ENCODE measurements at places on chromosomes 12 and 14.

DNA sequence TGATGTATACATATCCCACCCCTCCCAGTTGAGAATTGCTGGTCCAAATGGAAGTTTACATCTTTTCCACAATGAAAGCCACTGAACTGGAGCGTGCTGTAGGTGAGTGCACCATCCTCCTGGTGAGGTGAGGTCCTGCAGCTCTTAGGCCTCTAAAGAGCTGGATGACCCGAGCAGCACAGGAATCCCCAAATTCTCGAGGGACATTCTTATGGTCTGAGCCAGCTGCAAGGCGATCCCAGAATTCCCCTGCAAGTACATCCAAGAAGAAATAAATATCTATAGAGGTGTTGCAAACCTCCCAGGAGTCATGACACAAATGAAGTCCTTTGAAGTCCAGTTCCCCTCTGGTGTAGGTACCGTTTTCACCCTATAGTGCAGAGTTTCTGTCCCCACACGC lies 24.0 kb downstream of the TMEM132C start:
- DNase-seq: no peak

- DNase-seq: no peak
These were observed 20.5 kb downstream of the PSMC1 start for GRCh38 chr14:90276646-90277367.

GRCh38 chr12:94957006-94957405 lies 46.5 kb downstream of the NDUFA12 start:
- DNase-seq: no peak

DNA sequence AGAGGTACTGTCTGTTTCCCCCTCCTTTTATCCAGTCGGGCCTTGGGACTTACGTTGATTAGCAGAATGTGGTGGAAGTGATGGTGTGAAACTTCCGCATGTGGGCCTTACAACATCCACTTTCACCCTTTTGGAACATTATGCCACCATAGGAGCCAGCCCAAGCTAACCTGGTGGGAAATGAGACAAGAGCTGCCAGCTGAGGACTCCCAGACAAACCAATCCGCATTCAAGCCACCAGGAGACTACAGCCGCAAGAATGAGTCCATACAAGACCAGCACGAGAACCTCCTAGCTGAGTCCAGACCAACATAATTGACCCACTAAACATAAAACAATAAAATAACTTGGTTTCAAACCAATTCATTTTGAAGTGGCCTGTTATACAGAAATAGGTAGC lies 9.1 kb upstream of the PTGER2 start:
- no peak for DNase-seq

GRCh38 chr14:72894623-72895378 lies 900 bp upstream of the DPF3 start:
- DNase-seq: no peak

DNA sequence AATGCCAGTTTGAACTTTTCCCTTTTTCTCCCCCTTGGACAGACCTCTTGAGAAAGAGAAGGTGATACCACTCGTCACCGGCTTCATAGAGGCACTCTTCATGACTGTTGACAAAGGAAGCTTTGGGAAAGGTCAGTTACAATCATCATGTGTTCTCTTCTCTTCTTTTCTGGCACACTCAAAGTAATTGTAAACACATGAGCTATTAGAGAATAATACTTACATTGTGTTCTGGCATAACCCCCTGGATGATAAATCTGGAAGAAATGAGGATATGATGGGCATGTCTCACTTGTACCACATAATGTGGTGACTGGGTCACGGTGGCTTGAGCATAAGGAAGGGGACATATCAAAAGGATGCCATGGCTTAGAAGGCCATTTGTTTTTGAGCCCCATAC lies 20.0 kb downstream of the UTP20 start:
- DNase-seq: no peak

DNA sequence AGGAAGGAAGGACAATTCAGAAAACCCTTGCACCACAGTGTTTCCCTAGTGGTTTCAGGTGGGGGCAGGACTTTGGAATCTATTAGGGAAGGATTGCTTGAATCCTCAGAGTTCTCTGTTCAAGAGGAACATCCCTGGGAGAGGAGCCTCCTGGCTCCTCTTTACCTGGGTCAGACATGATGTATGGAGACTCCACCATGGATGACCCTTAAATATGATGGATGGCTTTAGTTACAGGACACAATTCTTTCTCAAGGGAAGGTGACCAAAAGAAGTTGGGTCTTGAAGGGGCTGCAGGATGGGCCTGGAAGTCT lies 396.6 kb downstream of the NRXN3 start:
- no peak for DNase-seq

DNA sequence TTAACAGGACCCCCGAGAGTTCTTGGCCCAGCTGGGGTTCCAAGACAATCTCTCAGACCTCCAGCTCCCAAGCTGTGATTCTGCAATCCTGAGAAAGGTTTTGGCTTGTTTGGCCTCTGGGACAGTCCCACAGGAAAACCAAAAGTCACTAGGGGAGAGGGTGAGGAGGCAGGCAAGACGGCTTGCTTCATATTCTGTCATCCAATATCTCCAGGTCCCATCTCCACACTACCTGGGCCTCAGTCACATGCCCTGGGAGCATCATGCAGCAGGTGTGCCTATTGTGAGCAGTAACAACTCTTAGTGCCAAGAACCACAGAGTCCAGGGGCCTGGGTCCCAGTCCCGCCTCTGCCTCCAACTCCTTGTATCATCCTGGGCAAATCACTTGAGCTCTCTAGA lies 1.7 kb downstream of the KRT79 start:
- DNase-seq: no peak

DNA sequence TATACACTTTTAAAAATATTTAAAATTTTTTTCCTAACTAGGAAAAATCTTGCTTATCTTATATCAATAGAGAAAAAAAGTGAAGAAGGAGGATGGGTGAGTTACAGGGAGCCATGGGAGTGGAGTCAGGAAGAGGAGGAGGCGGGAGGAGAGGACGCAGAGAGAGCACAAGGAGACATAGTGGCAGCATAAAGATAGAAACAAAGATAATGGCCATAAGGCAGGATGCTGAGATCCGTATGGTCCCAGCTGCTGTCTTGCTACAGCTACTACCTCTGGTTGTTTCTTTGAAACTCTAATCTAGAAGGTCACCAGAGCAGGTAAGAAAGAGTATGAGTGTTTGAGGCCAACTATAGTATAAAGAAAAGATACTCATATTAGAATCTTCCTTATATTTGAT lies 2.6 kb upstream of the SOX5 start:
- no peak for DNase-seq

DNA sequence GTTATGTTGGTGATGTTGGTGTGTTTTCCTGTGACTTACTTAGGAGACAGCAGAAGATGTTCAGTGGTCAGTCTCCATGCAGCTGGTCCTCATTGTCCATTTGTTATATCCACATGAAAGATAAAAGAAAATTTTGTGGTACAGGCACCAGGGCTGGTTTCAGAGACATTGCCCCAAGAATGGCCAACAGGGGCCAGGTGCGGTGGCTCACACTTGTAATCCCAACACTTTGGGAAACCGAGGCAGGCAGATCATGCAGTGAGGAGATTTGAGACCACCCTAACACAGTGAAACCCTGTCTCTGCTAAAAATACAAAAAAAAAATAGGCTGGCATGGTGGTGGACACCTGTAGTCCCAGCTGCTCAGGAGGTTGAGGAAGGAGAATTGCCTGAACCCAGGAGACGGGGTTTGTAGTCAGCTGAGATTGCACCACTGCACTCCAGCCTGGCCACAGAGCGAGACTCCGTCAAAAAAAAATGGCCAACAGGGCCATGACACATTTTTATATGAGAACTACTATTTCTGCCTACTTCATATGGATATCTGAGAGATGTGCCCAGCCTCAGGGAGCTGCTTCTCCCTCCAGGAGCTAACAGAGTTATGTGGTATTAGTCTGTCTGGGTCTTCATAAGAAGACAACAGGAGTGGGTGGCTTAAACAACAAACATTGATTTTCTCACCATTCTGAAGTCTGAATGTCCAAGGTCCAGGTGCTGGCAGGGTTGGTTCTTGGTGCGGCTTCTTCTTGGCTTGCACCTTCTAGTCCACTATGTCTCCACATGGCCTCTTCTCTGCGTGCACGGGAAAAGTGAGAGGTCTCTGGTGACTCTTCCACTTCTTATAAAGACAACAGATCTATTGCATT lies 821.7 kb downstream of the TMEM121 start:
- no peak for DNase-seq

DNA sequence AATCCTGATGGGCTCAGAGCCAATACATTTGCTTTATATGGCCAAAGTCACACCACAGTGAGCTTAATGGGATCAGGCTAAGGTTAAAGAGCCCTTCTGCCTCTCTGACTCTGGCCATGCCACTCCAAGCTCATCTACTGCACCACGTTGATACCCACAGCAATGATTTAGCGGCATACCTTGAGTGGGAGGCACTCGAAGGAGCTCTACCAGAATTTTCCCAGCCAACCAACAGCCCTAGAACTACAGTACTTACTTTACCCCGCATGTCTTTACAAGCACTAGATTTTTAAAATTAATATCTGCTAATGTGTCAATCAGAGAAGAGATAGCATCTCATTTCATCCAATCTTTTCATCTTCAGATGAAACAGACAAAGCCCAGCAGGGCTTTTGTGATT lies 300.5 kb downstream of the GRIN2B start:
- DNase-seq: no peak

DNA sequence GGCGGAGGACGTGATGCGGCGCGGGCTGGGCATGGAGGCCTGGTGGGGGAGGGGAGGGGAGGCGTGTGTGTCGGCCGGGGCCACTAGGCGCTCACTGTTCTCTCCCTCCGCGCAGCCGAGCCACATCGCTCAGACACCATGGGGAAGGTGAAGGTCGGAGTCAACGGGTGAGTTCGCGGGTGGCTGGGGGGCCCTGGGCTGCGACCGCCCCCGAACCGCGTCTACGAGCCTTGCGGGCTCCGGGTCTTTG lies 303 bp downstream of the GAPDH start:
- no peak for DNase-seq

GRCh38 chr14:89728964-89729363 lies 225.6 kb downstream of the EFCAB11 start:
- no peak for DNase-seq

- no peak for DNase-seq
These were observed 28.1 kb downstream of the SLC41A2 start for GRCh38 chr12:104929977-104930376.

DNA sequence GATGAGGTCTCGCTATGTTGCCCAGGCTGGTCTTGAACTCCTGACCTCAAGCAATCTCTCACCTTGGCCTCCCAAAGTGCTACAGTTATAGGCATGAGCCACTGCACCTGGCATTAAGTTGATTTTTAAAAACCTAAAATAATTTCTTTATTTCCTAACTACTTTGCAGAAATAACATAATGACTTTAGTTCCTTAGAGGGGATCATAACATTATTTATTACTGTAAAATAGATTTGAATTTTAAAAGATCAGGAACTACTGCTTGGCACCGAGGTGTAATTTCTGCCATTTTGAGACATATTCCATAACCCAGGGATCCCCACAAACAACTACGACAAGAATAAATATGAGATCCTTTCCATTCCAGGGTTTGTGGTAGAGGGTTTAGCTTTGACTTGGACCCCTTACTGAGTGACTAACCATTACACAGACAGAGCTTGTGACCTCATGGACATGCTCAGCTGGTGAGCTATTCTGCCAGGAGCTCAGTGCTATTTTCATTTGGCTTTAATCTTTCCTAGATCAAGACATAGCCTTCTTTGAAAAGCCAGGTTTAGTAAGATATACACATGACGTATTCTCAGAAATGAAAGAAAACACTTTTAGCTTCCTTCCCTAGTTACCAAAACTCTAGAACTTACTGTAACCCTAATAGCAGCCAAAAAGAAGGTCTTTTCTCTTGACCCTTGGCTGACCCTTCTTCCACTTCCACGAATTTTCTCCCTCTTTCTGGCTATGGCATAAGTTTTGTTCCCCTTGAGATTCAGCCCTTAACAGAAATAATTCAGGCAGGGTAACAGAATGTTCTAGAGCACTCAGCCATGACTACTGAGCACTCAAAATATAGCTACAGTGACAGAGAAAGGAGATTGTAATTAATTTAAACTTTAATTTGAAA lies 75.1 kb upstream of the NUDT4 start:
- no peak for DNase-seq

- DNase-seq: no peak
These were observed 36.3 kb upstream of the PPP1CC start for GRCh38 chr12:110778833-110779577.

Data from spinal cord (tissue), 10 donors.